ENCODE measurements at places on chromosomes 12 and 14. TPM values are rescaled to one million over a fixed set of nuclear protein-coding genes. Genes with fewer than 3 reads are reported as not detected.

The NR4A1 gene
- total RNA-seq, result 65.6 TPM

The HHIPL1 gene
- 3.1 TPM for total RNA-seq

The PSMD9 gene
- total RNA-seq, result 58.2 TPM

The HNF1A gene
- total RNA-seq, result not detected

The NDRG2 gene
- total RNA-seq, result 230 TPM

DNA sequence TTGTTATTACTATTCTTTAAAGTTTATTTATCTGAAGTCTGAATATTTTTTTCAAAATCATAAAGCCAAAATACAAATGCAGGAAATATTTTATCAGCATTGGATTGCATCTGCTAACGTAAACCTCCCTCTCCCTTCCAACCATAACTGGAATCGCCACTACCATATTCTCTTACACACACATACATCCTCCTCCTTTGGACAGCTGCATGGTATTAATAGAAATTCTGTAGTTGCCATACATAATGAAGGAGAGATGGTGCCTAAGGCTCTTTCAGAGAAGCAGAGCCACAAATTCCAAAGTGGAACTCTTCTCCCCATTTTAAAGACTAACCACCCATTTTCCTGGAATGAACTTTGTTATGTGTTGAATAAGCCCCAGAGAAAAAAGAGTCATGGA, 352.7 kb downstream of the MDGA2 start:
- DNase-seq, result peak; percentile 50

GRCh38 chr12:127270193-127270592, 996.8 kb upstream of the TMEM132C start:
- DNase-seq, result no peak

GRCh38 chr14:55340482-55340881, 69.3 kb downstream of the FBXO34 start:
- no peak for DNase-seq

DNA sequence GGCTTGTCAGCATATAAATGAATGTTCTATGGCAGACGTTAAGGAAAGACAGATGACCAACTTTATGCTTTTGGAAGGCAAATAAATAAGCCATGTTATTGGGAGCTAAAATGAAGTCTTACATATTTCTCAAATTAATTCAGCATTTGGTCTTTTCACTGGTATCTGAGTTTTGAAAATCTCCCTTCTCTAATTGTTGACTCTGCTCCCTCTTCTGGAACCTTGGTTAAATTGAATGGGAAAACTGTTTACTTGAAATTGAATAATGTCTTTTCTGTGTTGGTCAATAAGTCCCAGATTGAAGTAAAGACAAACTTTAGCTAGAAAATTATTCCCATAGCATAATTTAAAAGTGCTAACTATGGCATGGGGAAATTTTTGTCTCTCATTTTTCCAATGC, 38.7 kb downstream of the LGR5 start:
- no peak for DNase-seq

- peak; percentile 63 for DNase-seq
Measured at GRCh38 chr14:74568911-74569310, 43.1 kb downstream of the LTBP2 start.

- DNase-seq, result no peak
Measured at GRCh38 chr14:99996951-99997571, 68.2 kb upstream of the EVL start.

GRCh38 chr14:77375164-77375950, 1.5 kb downstream of the TMED8 start:
- DNase-seq, result no peak

Measured in tongue (tissue), 3 donors.